ENCODE measurements at places on chromosomes 7 and 10.

GRCh38 chr10:73083221-73083620 lies 13.4 kb downstream of the P4HA1 start:
- peak; percentile 7 for DNase-seq

GRCh38 chr10:30734901-30735300 lies 105.3 kb upstream of the LYZL2 start:
- DNase-seq: no peak

DNA sequence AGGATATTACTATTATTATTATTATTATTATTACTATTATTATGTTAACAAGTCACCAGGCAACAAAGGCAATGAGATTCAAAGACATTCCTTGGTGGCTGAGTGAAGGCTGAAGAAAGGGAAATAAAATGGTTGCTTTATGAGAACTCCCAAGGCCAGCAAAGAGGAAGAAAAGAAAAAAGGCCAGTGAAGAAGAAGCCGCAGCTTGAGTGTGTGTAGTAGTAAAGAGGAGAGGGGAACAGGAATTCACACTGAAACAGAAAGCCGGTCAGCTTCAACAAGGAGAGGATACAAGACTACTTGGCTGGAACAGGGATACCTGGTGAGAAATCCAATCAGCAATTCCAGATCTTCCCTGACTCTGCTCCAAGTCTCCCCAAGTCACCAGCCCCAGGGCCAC lies 42.4 kb downstream of the PLXNA4 start:
- DNase-seq: no peak

GRCh38 chr7:82044497-82045080 lies 274.7 kb upstream of the HGF start:
- peak; percentile 47 for DNase-seq

- no peak for DNase-seq
These were observed 38.6 kb downstream of the MTPN start for GRCh38 chr7:135938563-135938962.
